Right ventricle myocardium inferior (tissue), 1 donor: ENCODE measurements at places on chromosomes 11 and 22. TPM values are rescaled to one million over a fixed set of nuclear protein-coding genes. Genes with fewer than 3 reads are reported as not detected.

GAB4 gene
- total RNA-seq, result not detected

BATF2 gene
- total RNA-seq, result 1.5 TPM

TUB gene
- 21.4 TPM for total RNA-seq

DNA sequence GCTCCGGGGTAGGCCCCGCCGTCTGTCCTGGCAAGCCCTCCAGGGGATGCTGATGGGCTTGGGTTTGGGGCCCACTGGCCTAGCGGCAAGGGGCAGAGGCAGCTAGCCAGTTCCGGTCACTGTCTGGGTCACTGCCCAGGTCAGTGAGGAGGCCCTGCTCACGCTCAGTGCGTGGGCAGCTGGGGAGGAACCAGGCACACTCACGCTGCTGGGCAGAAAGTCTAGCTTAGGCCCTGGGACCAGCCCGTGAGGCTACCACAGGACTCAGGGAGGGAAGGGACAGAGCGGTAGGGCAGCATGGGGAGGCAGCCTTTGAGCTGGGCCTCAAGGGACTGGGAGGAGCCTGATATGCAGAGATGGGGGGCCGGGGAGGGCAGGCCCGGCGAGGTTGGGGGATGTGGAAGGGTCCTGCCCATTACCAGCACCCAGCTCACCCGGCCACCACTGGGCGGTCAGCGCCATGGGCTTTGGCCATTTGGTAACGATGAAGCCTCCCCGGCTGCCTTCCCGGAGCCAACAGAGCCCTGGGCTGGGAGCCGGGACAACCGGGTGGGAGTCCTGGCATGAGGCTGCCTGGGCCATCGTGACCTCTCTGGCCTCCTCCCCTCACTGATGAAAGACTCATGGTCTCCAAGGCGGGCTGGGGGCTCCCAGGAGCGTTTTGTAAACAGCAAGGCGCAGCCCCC lies 14.2 kb downstream of the SHISAL1 start:
- no peak for DNase-seq

OR10A2 gene
- not detected for total RNA-seq

DNA sequence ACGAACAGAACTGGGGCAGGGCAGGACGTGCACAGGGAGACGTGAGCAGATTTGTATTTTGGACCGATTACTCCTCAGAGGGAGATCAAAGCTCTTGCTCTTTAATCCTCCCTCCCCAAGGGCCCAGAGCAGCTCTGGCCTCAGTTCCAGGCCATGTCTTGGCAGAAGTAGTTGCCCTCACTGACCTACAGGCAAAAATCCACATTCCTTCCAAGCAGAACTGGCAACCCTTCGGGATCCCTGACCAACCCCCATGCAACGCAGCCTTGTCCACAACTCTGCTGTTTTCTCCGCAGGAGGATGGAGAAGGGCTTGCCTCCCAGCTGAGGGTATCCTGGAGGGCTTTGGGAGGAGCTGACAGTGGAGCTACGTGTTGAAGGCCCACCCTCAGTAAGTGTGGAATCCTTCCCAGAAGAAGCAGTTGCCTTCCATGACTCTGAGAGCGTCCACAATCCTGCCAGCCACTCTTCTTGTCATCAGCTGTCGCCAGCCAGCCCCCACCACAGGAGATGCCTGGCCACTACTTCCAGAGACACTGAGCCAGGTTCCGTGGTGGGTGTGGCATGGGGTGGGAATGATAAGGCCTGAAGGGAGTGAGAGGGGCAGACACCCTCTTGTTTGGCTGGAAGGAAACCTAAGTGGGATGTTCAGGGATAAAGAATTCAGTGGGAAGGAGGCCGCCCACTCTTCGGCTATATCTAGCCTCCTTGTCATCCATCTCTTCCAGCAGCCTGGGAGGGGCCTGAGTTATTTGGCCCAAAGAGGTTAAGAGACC lies 68.1 kb downstream of the PDE2A start:
- DNase-seq, result no peak

- DNase-seq, result no peak
Observed at GRCh38 chr11:27367881-27368280, 4.9 kb upstream of the CCDC34 start.

GRCh38 chr11:111303461-111303860 lies 5.1 kb downstream of the POU2AF3 start:
- no peak for DNase-seq

OR56A1 gene
- total RNA-seq, result not detected

- no peak for DNase-seq
Observed at GRCh38 chr22:47245786-47246185, 483.3 kb downstream of the TBC1D22A start.

GLB1L3 gene
- not detected for total RNA-seq

CASP5 gene
- total RNA-seq, result not detected

DNA sequence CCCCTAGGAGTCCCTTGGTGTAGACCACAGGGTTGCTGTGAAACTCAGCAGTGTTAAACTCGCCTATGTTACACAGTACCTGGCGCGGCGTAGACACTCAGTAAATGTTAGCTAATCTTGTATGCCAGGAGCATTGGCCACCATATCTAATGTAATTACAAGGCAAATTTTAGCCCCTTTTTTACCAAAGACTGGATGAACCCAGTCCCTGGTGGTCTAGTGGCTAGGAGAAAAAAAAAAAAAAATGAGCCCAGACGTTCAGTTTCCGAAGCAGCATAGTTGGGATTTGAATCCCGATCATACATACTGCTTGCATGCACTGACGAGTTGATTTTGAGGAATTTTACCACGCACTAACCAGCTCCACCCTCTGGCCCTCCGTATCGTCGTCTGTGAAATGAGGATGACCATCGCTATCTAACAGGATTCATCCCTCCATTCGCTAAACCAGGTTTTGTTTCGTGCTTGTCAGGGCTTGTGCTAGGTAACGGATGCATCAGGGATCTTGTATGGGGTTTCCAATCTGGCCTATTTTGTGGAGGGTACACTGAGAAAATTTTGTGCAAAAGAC lies 688 bp downstream of the PTS start:
- no peak for DNase-seq

GRCh38 chr11:117334896-117335295 lies 7.2 kb downstream of the CEP164 start:
- DNase-seq, result no peak

DNA sequence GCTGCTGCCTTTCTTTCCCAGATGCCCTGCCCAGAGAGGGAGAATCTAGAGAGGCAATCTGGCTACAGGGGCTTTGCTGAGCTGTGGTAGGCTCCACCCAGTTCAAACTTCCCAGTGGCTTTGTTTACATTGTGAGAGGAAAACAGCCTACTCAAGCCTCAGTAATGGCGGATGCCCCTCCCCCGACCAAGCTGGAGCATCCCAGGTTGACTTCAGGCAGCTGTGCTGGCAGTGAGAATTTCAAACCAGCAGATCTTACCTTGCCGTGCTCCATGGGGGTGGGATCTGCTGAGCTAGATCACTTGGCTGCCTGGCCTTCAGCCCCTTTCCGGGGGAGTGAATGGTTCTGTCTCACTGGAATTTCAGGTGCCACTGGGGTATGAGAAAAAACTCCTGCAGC lies 12.2 kb downstream of the BDNF start:
- DNase-seq, result no peak

ESAM gene
- 43.1 TPM for total RNA-seq

MS4A6A gene
- total RNA-seq, result 64.0 TPM

TSGA10IP gene
- total RNA-seq, result not detected

GRCh38 chr22:46501701-46502100 lies 35.7 kb downstream of the CELSR1 start:
- no peak for DNase-seq

GRCh38 chr11:111355956-111356659 lies 23.0 kb downstream of the POU2AF1 start:
- no peak for DNase-seq

DNA sequence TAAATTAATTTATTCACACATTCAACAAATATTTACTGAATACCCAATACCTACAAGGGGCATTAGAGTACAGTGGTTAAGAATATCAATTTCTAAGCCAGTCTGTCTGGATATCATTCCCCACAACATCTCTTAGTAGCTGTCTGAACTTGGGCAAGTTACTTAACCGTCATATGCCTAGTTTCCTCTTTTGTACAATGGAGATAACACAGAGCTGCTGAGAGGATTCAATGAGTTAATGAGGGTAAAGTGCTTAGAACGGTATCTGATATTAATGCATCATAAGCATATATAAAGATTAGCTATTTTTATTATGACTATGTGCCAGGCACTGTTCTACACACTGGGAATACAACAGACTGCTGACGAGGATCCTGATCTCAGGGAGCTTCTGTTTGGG lies 116.4 kb downstream of the APOL5 start:
- no peak for DNase-seq

DNA sequence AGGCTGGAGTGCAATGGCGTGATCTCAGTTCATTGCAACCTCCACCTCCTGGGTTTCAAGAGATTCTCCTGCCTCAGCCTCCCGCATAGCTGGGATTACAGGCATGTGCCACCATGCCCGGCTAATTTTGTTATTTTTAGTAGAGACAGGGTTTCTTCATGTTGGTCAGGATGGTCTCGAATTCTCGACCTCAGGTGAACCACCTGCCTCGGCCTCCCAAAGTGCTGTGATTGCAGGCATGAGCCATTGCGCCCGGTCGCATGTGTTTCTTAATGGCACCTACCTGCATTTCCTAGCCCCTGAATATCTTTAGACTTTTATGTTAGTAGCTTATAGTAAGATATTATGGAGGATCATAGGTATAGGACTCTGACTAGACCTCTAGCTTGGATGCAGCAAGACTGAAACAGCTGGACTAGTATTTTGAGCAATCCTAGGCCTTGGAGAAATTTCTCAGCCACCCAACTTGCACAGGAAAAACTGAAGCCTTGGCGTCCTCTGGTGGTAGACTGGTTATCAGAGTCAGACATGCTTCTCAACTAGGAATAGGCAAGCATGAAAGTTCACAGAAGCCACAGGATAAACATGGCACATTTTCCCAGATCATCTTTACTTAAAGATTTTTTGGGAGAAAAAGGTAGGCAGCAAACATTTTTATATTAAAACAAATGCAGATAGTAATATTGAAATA lies 22.7 kb upstream of the C1QTNF4 start:
- DNase-seq, result no peak

- DNase-seq, result no peak
Observed at GRCh38 chr11:86736291-86737143, 63.8 kb upstream of the PRSS23 start.

- no peak for DNase-seq
Observed at GRCh38 chr11:26930518-26931247, 63.2 kb upstream of the FIBIN start.

DNA sequence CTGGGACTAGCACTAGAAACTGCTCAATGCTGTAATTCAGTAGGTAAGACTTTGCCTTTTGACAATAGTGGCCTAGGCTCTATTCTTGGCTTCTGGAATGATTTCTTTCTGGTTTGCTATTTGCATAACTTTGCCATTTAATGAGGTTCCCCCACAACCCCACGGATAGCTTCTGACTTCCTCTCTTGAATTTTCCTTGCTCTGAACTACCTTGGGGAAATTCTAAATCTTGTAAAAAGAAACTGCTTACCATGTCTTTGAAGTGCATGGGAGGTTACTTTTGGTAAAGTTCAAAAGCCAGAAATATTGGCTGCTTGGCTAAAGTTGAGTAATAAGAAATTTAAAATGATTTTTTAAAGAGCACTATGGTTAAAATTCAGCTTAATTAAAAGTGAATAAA lies 35.3 kb downstream of the CARD18 start:
- DNase-seq, result no peak

OR8A1 gene
- not detected for total RNA-seq

ZNF214 gene
- 1.9 TPM for total RNA-seq

DNA sequence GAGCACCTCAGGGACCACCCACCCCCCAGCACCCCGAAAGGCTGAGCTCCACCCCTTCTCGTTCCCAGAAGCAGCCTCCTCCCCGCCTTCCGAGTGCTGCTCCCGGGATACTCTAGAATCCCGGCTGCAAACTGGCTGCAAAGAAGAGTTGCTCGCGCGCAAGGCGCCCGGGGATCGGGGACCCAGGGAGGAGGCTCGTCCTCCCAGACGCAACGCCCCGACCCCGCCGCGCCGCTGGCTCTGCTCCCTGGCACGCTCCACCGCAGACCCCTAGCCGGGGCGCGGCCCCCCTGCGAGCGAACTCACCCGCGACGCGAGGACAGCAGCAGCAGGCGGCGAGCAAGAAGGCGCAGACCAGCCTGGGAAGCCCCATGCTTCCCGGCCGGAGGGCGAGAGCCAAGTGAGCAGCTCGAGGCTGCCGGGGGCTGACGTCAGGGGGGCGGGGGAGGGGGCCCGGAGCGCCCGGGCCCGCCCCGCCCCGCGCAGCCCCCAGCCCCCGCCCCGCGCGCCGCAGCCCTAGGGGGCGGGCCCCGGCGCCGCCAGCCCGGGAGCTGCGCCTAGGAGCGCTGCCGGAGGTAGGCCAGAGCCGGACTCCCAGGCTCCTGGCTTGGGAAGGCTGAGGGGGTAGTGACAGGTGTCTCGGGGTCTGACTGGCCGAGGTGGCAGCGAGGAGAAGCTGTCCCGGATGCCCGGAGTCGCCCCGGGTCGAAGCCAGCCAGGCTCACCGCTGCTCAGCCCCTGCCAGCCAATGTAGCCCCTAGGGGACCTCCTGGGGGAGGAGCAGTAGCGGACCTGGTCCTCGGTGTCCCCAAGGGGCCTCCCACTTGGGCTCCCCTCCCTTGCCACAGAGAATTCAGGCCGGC lies at the start of gene MCAM:
Gene MCAM (minus strand): TSS at position 402 of the 863 bp plus-strand sequence. CDS start 29 bp downstream, at position 373.
- DNase-seq, result no peak

- no peak for DNase-seq
Observed at GRCh38 chr11:72609045-72609444, 65.2 kb downstream of the PDE2A start.

DNA sequence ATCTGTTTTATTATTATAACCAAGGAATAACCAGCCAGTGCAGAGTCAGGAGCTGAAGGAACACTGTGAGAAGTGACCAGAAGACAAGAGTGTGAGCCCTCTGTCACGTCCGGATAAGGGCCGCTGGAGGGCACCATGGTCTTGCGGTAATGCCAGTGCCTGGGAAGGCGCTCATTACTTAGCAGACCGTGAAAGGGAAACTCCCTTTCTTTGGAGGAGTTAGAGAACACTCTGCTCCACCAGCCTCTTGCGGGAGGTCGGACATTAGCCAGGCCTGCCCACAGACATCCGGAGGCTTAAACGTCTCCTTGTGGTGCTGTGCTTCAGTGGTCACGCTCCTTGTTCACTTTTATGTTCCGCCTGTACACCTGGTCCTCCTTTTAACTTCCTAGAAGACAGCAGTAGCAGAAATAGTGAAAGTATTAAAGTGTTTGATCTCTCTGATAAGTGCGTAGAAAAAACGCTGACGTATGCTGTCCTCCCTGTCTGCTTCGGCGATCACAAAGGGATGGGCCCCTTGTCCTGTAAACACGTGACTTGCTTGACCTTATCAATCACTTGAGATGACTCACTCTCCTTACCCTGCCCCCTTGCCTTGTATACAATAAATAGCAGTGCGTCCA lies 120.6 kb upstream of the LMO1 start:
- DNase-seq, result no peak

- DNase-seq, result no peak
Observed at GRCh38 chr11:32315121-32315520, 120.2 kb downstream of the WT1 start.

GRCh38 chr11:76424379-76424778 lies 20.4 kb upstream of the EMSY start:
- no peak for DNase-seq

GRCh38 chr11:111782109-111782741 lies 16.0 kb upstream of the PPP2R1B start:
- no peak for DNase-seq
